ENCODE measurements at places on chromosomes 6 and 20. TPM values are rescaled to one million over a fixed set of nuclear protein-coding genes. Genes with fewer than 3 reads are reported as not detected.

Gene SLC26A8
- not detected for total RNA-seq

Gene FGD2
- total RNA-seq = 1.2 TPM

Gene PHACTR1
- total RNA-seq = 0.04 TPM

Gene SLCO4A1
- 42.0 TPM for total RNA-seq

Gene EYS
- total RNA-seq = not detected

Gene OOEP
- 0.47 TPM for total RNA-seq

Gene MARCKS
- total RNA-seq = 0.96 TPM

Gene CDSN
- not detected for total RNA-seq

Gene UBE2C
- total RNA-seq = 124 TPM

Gene ENPP1
- 2.2 TPM for total RNA-seq

Gene LPA
- not detected for total RNA-seq

Gene HCK
- 0.53 TPM for total RNA-seq

Gene TSHZ2
- total RNA-seq = 1.5 TPM

Gene TAF11
- total RNA-seq = 34.1 TPM

- DNase-seq = no peak
- H3K4me1 ChIP-seq = no peaks in the 10 kb centered on the region
- no peaks in the 10 kb centered on the region for H3K36me3 ChIP-seq
- no peaks in the 10 kb centered on the region for H3K27me3 ChIP-seq
- H3K27ac ChIP-seq = no peak overlapping the region
These were observed 2.2 kb downstream of the SMLR1 start for GRCh38 chr6:130829333-130829910.

- H3K4me3 ChIP-seq = no peak overlapping the region
- no peaks in the 10 kb centered on the region for H3K36me3 ChIP-seq
- DNase-seq = no peak
- H3K27me3 ChIP-seq = no peaks in the 10 kb centered on the region
These were observed 57.2 kb downstream of the GPR6 start for GRCh38 chr6:110035321-110035720.

- DNase-seq = no peak
- no peaks in the 10 kb centered on the region for H3K36me3 ChIP-seq
- no peak overlapping the region for H3K27ac ChIP-seq
- H3K4me3 ChIP-seq = no peak overlapping the region
- peaks cover 5% of the 10 kb centered on the region for H3K4me1 ChIP-seq
These were observed 3.1 kb downstream of the DNAAF9 start for GRCh38 chr20:3404402-3404801.

- H3K36me3 ChIP-seq = peaks cover 37% of the 10 kb centered on the region
- no peak overlapping the region for H3K4me3 ChIP-seq
- H3K27ac ChIP-seq = no peak overlapping the region
- peaks cover 6% of the 10 kb centered on the region for H3K4me1 ChIP-seq
These were observed 180.7 kb downstream of the HIVEP2 start for GRCh38 chr6:142764311-142764710.

GRCh38 chr20:53187392-53188068, 215.4 kb downstream of the TSHZ2 start:
- no peak overlapping the region for H3K27ac ChIP-seq
- no peak for DNase-seq
- no peaks in the 10 kb centered on the region for H3K36me3 ChIP-seq
- no peaks in the 10 kb centered on the region for H3K27me3 ChIP-seq

- no peak for DNase-seq
- no peaks in the 10 kb centered on the region for H3K27me3 ChIP-seq
- H3K36me3 ChIP-seq = peaks cover 80% of the 10 kb centered on the region
- H3K4me3 ChIP-seq = no peak overlapping the region
- H3K4me1 ChIP-seq = no peaks in the 10 kb centered on the region
These were observed 37.6 kb upstream of the LYRM2 start for GRCh38 chr6:89675949-89676748.

- H3K4me1 ChIP-seq = no peaks in the 10 kb centered on the region
- H3K4me3 ChIP-seq = no peak overlapping the region
- DNase-seq = no peak
- no peak overlapping the region for H3K27ac ChIP-seq
- H3K27me3 ChIP-seq = no peaks in the 10 kb centered on the region
- H3K36me3 ChIP-seq = no peaks in the 10 kb centered on the region
These were observed 452.9 kb downstream of the TFAP2B start for GRCh38 chr6:51271615-51272014.

DNA sequence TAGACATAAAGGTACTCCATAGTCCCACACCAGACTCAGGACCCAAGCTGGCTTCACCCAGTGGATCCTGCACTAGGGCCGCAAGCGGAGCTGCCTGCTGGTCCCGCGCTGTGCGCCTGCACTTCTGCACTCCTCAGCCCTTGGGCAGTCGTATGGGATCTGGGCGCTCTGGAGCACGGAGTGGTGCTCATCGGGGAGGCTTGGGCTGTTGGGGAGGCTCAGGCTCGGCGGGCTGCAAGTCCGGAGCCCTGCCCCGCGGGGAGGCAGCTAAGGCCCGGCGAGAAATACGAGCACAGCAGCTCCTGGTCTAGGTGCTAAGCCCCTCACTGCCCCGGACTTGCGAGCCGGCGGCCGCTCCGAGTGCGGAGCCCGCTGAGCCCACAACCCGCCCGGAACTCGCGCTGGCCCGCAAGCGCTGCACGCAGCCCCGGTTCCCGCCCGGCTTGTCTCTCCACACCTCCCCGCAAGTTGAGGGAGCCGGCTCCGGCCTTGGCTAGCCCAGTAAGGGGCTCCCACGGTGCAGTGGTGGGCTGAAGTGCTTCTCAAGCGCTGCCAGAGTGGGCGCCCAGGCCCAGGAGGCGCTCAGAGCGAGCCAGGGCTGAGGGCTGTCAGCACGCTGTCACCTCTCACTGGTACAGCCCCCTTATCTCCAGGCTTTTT, 33.4 kb upstream of the GCNT2 start:
- H3K4me3 ChIP-seq = no peak overlapping the region
- H3K36me3 ChIP-seq = no peaks in the 10 kb centered on the region
- H3K27me3 ChIP-seq = no peaks in the 10 kb centered on the region
- no peak overlapping the region for H3K27ac ChIP-seq
- no peak for DNase-seq

DNA sequence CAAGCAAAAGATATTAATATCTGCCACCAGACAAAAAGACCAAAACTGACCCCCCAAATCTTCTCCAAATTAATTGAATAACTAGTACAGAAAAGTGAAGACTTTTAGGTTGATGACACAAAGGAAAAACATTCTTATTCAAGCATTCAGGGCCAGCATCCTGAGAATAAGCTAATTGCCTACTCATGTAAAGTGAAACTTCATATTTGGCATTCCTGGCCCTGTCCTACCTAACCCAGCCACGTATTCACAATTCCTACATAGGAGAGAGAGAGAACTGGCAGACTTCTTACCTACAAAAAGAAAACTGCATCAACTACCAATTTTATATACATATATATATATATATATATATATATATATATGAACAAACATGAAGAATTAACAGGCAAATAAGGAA, 4.9 kb upstream of the ASCC3 start:
- DNase-seq = no peak
- H3K27me3 ChIP-seq = no peaks in the 10 kb centered on the region
- no peak overlapping the region for H3K4me3 ChIP-seq
- no peak overlapping the region for H3K27ac ChIP-seq
- H3K4me1 ChIP-seq = peaks cover 6% of the 10 kb centered on the region

- no peak for DNase-seq
- H3K4me1 ChIP-seq = peaks cover 30% of the 10 kb centered on the region
- no peak overlapping the region for H3K4me3 ChIP-seq
- H3K36me3 ChIP-seq = no peaks in the 10 kb centered on the region
These were observed 5.4 kb upstream of the POU3F2 start for GRCh38 chr6:98828941-98829411.

DNA sequence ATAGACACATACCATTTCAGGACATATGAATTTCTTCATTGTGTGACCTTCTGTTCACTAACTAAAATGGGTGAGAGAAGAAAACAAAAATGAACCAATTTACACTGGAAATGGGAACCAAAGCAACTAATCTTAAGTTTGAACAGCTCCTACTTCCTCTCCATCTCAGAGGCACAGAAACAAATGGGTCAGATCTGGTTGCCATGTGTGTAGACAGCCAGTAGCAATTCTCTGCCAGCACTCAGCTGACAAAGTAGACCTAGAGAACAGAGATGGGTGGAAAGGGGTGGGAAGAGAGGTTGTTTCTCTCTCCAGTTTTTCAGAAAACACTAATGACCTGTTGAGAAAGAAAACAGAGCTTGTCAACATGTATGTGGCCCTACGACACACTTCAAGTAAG, 14.3 kb upstream of the POPDC3 start:
- no peak for DNase-seq
- H3K27ac ChIP-seq = no peak overlapping the region
- no peaks in the 10 kb centered on the region for H3K27me3 ChIP-seq
- no peaks in the 10 kb centered on the region for H3K4me1 ChIP-seq

DNA sequence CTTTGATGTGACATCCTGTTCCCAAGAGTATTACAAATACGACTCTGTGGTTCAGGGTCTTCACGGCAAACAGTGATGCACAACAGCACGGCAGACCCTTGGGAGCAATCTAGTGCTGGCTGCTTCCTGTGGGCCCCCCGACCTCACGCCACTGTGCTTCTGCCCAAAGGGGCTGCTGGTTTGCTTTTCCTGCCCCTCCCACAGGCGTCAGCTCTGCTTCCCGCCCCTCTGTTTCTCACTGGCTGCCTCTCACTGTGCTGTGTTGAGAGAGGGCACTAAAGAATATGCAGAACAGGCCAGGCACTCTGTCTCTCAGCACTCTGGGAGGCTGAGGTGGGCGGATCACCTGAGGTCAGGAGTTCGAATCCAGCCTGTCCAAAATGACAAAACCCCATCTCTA, 554.5 kb upstream of the AGPAT4 start:
- DNase-seq = no peak
- no peaks in the 10 kb centered on the region for H3K27me3 ChIP-seq
- H3K27ac ChIP-seq = no peak overlapping the region
- no peaks in the 10 kb centered on the region for H3K4me1 ChIP-seq

DNA sequence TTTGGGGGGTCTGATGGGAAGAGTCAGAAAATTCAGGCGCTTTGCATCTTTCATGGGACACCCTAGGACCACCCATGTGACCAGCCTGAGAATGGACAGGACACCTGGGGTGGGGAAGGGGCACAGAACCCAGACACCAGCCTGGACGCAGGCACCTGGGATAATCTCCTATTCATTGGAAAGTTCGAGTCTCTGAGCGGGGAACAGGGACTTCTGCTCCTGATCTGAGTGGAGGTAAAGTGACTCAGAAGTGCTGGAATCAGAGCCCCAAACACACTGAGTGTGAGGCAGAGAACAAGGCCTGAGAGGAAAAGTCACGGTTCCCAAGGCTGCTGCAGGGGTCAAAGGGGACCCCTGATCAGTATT, 1.4 kb downstream of the HLA-B start:
- no peak for DNase-seq
- peaks cover 53% of the 10 kb centered on the region for H3K4me1 ChIP-seq
- H3K27ac ChIP-seq = peak overlapping the region; percentile 99

GRCh38 chr20:10280018-10280908, 61.6 kb downstream of the SNAP25 start:
- DNase-seq = no peak
- no peaks in the 10 kb centered on the region for H3K27me3 ChIP-seq
- no peaks in the 10 kb centered on the region for H3K36me3 ChIP-seq
- H3K4me3 ChIP-seq = no peak overlapping the region

GRCh38 chr6:108868647-108869046, 20.4 kb downstream of the ARMC2 start:
- no peak overlapping the region for H3K4me3 ChIP-seq
- no peak overlapping the region for H3K27ac ChIP-seq
- H3K27me3 ChIP-seq = no peaks in the 10 kb centered on the region
- DNase-seq = no peak
- H3K4me1 ChIP-seq = peaks cover 31% of the 10 kb centered on the region

DNA sequence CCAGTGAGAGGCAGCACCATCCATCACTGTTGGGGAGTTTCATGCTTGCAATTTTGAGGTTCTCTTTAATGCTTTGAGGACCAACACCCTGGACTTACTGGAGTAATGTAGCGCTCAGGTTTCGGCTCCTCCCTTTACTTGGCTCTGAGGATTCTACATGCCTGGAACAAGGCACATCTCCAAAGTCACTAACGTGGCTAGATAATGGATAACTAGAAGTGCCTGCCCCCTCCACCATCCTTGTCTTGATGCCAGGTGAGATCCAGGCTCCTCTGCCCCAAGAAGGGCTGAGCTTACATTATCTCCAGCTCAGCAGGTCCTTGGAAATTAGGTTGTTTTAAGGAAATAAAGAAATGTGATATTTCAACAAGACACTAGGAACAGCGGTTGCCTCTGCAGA, 75.5 kb upstream of the ZNFX1 start:
- H3K4me1 ChIP-seq = no peaks in the 10 kb centered on the region
- H3K27ac ChIP-seq = no peak overlapping the region
- H3K27me3 ChIP-seq = no peaks in the 10 kb centered on the region

GRCh38 chr6:150603176-150603575, 3.5 kb downstream of the PLEKHG1 start:
- no peaks in the 10 kb centered on the region for H3K4me1 ChIP-seq
- no peak overlapping the region for H3K27ac ChIP-seq
- no peaks in the 10 kb centered on the region for H3K36me3 ChIP-seq

- no peak for DNase-seq
- H3K4me1 ChIP-seq = no peaks in the 10 kb centered on the region
- no peak overlapping the region for H3K4me3 ChIP-seq
- no peak overlapping the region for H3K27ac ChIP-seq
- no peaks in the 10 kb centered on the region for H3K36me3 ChIP-seq
These were observed 16.2 kb upstream of the SLC22A16 start for GRCh38 chr6:110492584-110492983.

- no peak overlapping the region for H3K27ac ChIP-seq
- no peaks in the 10 kb centered on the region for H3K4me1 ChIP-seq
- DNase-seq = no peak
- no peaks in the 10 kb centered on the region for H3K27me3 ChIP-seq
These were observed 175.7 kb downstream of the LINC00237 start for GRCh38 chr20:20930500-20930899.

DNA sequence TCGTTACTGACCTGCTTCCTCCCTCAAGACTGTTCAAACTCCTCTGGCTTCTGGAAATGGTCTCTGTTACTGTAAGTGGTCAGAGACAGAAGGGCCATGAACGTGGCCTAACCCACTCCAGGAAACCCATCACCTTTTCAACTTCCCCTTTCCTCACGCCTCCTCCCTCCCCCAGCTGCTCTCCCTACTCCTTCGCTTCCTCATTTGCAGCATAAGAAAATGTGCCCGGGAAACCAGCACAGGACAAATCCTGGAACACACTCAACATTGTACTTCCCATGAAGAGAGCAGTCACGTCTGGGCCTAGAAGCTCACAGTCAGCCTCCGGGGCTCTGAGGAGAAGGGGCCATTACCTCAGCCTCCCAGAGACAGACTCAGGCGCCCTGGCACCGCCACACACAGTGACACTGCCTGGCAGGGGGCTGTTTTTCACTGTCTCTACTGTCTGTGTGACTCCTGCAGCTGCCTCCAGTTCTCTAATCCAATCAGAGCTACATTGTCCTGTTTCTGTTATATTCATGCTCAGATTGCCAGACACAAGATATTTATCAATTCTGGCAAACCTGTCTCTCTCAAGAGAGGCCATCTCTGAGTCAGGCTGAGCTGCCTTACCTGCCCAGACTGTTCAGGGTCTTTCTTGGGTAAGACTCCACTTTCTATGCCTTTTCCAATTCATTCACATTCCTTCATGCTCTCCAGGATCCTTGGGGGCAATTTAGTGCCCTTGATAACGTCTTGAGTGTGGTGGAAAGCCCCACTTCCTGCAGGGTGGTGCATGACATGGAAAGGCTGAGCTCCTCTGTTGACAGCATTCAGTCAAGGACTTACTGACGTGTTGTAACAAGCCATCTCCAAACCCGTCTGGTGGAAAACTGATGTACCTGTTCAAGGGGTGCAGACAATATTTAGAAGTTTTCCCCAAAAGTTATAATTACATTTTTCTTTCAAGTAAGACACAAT, 242.2 kb downstream of the HIVEP2 start:
- no peaks in the 10 kb centered on the region for H3K27me3 ChIP-seq
- no peaks in the 10 kb centered on the region for H3K36me3 ChIP-seq
- H3K4me1 ChIP-seq = peaks cover 10% of the 10 kb centered on the region

Measured in CD8-positive, alpha-beta memory T cell (primary cell).